Hair follicular keratinocyte (primary cell): ENCODE measurements at places on chromosomes 11 and 22. TPM values are rescaled to one million over a fixed set of nuclear protein-coding genes. Genes with fewer than 3 reads are reported as not detected.

Gene CSRP3
- total RNA-seq = not detected in 2 replicates

Gene CBY1
- total RNA-seq = 22.9 and 24.1 TPM in 2 replicates

Gene VSTM5
- under 0.01 TPM in 1 of 2 replicates, not detected in the other for total RNA-seq

Gene IL17RA
- total RNA-seq = 7.8 and 10.1 TPM in 2 replicates

Gene EHF
- total RNA-seq = 14.4 and 29.1 TPM in 2 replicates

Gene ARHGEF17
- total RNA-seq = 7.0 and 8.4 TPM in 2 replicates

Gene OR4C5
- not detected in 2 replicates for total RNA-seq

Gene PTPN5
- not detected in 2 replicates for total RNA-seq
